ENCODE measurements at places on chromosomes 4 and X.

DNA sequence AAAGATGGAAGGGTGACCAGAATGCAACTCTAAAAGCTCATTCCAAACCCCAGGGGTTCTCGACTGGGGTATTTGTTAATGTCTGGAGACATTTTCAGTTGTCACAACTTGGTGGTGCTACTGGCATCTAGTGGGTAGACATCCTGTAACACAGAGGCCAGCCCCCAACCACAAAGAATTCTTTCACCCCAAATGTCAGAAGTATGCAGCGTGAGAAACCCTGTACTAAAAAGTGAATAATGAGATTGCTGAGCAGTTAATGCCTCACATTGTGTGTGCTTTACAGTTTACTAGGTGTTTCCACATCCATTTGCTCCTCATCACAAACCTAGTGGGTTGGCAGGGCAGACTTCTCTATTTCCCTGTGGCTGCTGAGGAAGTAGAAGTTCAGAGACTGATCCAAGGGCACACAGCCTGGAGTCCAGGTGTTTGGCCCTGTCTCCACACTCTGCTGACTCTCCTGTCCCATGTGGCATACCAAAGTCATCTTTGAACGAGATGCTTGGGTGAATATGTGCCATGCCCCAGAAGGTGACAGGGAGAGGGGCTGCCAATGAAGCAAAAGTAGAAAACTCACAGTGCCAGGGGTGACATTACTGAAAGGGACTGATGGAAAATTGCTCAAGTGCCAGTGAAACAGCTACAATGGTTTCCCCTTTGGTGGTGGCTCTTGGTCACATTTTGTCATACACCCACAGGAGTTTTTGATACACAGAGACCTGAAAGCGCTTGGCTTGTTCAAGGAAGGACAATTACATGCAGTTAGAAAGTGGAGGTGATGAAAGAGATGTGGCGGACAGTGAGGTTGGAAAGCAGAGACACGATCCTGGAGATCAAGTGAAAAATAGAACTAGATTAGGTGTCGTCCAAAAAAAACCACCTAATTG lies 10.1 kb upstream of the TMEM154 start:
- no peak for DNase-seq

DNA sequence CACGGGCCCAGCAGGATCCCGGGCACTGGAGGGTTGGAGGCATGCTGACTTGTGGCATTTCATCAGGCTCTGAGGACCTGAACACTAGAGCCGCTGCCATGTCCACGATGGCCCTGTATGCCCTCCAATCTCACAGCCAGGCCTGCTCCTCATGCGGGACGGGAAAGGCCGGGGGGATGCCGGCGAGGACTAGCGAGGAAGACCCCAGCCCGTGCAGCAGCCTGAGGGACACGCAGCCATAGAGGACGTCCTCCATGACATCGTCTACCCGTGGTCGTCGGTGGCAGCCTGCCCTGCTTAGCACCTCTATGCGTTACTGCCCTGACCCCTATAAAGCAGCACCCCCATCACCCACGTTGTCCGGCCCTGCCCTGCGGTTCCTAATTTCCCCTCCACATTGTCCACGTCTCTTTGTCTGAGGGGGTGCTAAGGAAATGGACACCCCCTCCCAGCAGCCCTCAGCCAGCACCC lies 32.6 kb downstream of the HMX1 start:
- no peak for DNase-seq

DNA sequence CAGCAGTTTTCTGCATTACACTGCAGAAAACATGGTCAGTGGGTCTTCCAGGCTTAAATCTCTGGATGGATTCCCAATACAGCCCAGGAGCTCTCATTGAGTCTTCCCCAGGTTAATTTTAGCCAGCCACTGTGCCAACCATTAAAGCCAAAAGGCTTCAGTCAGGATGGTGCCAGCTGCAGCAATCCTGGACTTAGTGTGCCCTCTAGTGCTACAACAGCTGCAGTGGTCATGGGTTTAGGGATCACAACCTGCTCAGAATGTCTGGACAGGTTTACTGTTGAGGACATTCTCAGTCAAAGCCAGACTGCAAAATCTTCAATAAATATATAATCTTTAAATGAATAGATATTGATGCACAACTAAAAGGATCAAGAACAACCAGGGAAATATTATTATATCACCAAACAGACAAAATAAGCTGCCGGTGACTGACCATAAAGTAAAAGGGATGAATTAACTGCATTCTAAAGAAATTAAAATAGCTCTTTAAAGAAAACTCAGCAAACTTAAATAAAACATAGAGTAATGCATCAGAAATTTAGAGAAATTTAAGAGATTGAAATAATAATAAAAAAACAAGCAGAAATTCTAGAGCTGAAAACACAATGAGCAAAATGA lies 639.9 kb downstream of the SPOCK3 start:
- no peak for DNase-seq

DNA sequence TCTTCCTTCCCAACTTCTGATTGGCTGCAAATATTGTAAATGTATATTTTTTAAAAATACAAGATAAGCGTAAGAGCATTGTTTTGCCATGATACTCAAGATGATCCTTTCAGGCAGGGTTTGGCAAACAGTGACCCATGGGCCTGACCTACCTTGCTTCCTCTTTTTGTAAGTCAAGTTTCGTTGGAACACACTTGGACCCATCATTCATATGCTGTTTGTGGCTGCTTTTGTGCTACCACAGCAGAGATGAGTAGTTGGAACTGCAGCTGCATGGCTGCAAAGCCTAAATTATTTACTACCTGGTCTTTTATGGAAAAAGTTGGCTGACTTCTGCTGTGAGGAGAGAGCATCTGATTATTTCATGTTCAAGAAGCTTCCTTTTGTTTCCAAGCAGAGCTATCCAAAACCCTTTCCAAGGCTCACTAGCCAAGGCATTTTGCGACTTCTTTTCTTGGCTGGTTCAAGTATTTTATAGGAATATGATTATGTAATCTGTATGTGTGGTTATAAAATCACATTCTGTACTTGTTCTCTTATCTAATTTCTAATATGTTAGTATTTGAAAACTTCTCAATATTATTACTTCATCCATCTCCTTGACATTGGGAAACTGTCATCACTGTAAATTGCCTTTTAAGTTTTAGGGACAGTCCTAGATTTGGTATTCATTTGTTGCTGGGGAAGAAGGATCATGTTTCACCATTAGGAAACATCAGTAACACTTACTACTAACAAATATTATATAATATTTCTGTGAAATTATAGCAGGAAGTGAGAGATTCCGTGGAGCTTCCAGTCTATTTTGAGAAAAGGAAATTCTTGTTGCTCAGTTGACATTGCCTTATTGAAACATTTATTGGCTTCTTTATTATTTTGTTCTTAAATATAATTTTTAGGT lies 109.2 kb downstream of the ARHGAP10 start:
- no peak for DNase-seq

DNA sequence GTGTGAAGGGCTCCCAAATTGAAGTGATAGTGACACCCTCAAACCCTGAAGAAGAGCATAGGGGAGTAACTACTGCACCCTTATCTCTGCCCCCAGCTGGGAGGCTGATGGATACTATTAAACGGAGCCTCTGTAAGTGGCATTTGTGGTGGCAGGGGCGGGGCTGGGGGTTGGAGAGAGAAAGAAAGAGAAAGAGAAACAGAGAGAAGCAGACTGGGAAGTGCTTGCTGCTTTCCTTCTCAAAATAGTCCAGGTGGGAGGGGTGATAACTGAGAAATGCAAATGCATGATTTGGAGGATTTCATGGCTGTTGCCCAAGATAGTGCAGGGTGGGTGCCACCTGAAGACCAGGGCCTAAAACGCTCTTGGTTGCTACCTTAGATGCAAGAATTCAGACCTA lies 253.5 kb upstream of the GATB start:
- DNase-seq, result peak; percentile 58

GRCh38 chrX:41265615-41266014 lies 68.3 kb upstream of the DDX3X start:
- peak; percentile 41 for DNase-seq

- DNase-seq, result no peak
These were observed 128.3 kb downstream of the SHOX start for GRCh38 chrX:758917-759316.

GRCh38 chrX:124518885-124519284 lies 172.5 kb downstream of the SH2D1A start:
- no peak for DNase-seq

DNA sequence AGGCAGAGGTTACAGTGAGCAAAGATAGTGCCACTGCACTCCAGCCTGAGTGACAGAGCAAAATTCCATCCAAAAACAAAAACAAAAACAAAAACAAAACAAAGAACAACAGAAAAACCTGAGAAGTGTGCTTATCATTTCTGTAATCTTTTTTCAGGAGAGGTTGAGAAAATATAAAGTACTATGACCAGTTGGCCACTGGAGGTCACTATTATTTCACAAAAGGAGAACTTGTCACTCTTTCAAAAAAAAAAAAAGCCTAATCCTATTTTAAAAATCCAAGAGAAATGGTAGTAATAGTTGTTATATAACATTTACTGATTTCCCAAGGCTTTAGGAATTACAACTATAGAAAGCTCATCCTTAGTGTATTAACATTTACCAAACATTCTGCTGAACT lies 24.9 kb upstream of the RNF150 start:
- no peak for DNase-seq

GRCh38 chr4:132001542-132001941 lies 1147.6 kb upstream of the PCDH10 start:
- no peak for DNase-seq

DNA sequence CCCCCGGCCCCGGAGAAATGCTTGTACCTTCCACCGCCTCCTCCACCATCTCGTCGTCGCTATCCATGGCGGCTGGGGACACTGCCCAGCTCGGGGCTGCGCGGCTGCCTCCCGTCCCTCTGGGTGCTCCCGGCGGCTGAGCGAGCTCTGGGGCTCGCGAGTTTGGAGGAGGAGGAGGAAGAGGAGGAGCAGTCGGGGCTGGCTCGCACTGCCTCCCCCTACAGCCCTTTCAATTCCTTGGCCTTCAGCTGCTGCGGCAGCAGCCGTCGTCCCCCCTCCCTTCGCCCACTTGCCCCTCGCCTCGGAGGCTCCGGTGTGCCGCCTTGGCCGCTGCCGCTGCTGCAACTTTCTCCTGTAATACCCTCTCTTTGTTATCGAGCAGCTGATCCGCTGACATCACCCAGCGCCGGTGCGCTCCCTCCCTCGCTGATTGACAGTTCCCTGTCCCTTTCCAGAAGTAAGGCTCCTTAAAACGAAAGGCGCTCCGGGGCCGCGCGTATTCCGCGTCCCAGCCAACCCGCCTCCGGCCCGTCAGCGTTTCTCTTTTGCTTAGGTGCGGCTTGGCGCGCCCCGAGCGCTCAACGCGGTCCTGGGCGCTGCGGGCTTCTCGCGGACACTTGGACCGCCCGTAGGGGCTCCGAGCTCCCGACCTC lies at the start of gene SETD7:
Gene SETD7 (minus strand): TSS at position 149 of the 653 bp plus-strand sequence. CDS start 82 bp downstream, at position 67.
- peak; percentile 63 for DNase-seq

GRCh38 chr4:105600951-105601350 lies 48.5 kb downstream of the ARHGEF38 start:
- no peak for DNase-seq

- DNase-seq, result no peak
These were observed 124.5 kb upstream of the PLAC1 start for GRCh38 chrX:134782796-134783195.

DNA sequence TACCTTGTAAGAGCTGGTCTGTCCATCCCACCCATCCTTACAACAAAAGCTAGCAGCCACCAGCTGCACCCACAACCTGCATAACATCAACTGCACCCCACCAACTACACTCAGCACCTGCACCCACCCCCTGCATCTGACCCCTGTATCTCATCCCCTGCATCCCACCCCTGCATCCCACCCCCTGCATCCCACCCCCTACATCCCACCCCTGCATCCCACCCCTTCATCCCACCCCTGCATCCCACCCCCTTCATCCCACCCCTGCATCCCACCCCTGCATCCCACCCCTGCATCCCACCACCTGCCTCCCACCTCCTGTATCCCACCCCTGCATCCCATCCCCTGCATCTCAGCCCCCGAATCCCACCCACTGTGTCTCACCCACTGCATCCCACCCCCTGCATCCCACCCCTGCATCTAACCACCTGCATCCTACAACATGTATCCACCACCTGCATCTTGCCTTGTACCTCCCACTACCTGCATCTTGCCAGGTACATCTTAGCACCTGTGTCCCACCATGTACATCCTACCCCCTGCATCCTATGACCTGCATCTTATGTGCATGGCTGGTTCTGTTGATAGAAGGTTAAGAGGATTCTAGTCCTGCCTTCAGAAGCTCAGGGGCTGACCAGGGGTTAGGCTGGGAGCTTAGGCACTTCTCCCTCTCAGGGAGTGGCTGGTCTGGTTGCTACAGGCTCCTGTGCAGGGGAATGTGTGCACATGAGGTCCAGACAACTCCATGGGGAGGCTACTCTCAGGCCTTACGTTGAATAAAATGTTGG lies 9.4 kb downstream of the TMEM271 start:
- DNase-seq, result no peak

DNA sequence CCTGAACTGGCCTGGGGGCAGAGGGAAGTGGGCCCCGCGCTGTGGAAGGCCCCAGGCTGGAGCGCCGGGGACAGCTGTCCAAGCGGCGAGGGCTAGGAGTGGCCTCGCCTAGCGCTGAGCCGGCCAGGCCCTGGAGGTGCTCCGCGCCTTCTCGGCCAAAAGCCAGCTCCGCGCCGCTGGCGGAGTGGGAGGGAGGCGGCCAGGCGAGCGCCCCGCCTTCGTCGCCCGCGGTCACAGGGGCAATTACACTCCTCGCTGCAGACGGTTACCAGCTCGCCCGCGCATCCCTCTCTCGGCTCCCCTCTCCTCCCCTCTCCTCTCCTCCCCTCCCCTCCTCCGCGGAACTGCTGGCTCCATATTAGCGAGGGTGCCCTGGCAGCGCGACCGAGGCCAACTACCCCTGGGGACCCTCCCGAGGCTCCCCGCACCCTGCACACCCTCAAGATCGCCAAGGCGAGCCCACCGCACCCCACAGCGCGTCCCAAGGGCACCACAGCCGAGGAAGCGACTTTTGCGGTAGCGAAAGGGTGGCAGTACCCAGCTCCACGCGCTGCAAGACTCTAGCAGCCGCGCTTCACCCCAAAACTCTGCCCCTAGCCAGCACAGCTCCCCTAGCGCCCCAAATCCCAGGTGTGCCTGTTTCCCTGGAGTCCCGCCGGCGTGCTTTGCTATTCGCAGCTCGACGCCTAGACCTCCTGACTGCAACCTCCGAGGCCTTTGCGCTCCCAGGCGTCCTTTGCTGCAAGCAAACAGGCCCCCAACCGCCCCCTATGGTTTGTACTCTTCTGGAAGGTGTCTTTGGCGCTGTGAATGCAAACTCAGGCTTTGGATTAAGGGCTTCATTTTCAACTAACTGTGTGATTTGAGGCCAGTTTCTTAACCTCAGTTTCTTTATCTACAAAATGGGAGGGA lies 91.4 kb downstream of the BCOR start:
- peak; percentile 1 for DNase-seq

GRCh38 chr4:154004507-154005170 lies 215.8 kb upstream of the SFRP2 start:
- DNase-seq, result no peak

DNA sequence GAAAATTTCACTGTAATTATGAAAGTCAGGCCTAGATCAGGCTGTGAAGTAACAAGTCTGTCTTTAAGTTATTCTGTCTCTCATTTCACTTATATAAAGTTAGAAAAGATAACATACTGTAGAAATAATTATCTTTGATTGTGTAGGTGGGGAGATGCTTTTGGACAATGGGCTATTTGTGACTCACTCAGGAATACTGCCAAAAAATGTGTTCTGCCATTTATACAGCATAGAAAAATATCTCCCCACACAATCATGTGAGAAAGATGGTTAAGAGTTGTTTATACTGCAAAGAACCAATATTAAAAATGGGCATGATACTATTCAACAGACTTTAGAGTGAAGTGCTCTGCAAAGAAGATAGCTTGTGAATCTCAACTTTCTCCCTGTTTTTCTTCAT lies 95.0 kb upstream of the GABRA2 start:
- no peak for DNase-seq

GRCh38 chrX:100939333-100939732 lies 10.6 kb upstream of the XKRX start:
- DNase-seq, result no peak

All from stimulated activated naive CD4-positive, alpha-beta T cell treated with Interleukin-2 at 50 U/mL for 16 hours (primary cell).